ENCODE measurements at places on chromosomes 11 and 22.

DNA sequence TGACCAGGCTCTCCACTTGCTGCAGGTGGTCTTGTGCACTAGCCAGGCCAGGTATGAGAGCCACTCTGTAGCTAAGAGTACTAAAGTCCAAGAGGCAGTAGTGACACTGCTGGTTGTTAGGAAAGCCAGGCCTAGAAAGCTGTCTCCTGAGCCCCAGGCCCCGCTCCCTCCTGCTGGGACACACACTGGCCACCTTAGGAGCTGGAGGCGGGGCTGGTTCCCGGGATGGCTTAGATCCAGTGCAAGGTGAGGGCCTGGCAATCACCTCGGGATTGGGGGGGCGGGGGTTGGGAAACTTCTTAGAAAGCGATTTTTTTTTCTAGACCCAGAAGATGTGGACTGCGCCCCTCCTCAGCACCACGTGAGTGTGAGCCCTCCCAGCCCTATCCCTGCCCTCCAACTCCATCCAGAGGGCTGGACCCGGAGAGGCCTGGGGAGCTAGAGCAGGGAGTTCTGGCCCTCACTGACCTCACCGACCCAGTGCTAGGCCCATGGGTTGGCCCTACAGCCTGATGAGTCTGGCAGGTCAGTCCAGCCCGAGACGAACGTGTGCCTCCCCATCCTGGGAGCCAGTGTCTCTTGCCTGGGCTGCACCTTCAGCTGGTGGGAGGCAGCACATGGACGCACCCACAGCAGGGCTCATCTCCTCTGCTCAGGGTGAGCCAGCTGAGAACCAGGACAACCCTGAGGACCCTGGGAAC lies 18.1 kb downstream of the SLC37A2 start:
- DNase-seq: no peak

DNA sequence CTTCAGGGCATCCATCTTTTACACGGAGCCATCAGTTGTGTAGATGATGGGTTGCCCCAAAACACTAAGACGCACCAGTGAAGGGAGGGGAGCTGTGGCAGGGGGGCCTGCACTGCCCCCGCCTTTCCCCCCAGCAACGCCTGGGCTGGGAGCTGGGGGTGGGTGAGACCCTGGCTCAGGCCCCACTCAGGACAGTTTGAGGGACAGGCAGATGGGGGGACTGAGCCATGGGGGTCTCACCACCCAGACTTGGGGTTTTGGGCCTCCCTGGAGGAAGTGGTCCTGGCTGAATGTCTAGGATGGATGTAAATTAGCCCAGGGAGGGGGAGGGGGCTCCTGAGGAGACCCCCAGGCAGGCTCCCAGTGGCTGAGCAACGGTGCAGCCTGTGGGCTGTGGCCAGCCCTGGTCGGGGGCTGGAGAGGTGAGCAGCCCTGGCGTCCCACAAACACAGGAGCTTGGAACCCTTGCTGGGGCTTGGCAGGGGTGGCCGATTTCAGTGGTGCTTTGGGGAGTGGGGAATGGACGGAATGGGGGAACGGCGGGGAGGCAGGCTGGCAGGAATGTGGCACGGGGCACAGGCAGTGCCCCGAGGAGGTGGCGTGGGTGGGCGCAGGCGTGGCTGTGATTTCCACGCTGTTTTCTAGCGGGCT lies 6.1 kb downstream of the PARVB start:
- DNase-seq: no peak

DNA sequence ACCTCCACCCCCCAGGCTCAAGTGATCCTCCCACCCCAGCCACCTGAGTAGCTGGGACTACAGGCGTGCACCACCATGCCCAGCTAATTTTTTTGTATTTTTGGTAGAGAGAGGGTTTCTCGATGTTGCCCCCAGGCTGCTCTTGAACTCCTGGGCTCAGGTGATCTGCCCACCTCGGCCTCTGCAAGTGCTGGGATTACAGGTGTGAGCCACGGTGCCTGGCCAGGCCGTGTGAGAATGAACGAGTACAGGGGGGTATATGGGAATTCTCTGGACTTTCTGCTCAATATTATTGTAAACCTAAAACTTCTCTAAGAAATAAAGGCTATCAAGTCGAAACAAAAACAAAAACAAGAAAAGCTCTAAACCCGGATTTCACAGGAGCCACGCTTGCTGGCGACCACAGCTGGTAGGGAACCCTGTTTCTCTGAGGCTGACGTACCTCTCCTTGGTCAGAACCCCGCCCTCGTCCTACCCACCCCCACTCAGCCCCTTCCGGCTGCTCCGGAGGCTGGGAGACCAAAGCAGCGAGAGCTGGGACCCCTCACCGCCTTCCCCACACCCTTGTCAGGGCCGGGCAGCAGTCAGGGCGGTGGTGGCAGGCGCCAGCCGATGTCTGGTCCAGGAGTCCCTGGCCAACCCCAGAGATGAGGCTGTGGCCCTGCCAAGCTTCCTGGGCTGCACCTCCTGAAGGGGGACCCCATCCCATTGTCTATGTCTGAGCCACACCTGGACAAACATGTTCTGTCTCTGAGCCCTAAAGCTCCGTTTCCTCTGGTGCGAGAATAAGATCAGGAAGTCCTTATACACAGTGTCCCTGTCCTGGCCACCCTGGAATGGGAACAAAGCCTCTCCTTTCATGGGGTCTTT lies 52.1 kb downstream of the LINC01488 start:
- no peak for DNase-seq

DNA sequence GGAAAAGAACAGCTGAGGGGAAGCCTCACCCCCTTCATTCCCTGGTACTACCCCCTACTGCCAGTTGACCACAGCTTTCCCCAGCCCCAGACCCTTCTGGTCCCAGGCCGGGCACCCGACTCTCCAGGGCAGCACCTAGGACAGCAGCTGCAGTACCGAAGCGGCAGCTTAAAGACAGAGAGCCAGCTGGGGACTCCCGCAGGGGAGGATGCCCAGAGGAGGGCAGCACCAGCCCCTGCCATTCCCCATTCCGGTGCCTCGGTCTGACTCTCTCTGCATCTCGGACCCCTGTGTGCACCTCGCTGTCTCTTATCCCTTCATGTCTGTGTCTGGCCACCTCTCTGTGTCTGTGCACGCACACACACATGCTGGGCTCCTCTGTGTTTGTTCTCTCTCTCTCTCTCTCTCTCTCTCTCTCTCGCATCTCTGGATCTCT lies 9.4 kb downstream of the IGSF9B start:
- peak; percentile 56 for DNase-seq

DNA sequence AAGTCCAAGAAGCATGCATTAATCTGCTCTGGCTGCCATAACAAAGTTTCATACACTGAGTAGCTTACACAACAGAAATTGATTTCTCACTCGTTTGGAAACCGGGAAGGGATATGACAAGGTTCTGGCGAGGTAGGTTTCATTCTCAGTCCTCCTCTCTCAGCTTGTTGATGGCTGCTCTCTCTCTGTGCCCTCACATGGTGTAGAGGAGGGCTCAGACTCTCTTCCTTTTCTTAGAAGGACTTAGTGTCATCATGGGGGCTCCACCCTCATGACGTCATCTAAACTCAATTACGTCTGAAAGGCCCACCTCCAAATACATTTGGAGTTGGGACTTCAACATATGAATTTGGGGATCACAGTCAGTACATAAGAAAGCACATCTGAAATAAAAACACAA lies 18.6 kb downstream of the GLYATL1 start:
- no peak for DNase-seq

- no peak for DNase-seq
These were observed 189.0 kb upstream of the SYT13 start for GRCh38 chr11:45475173-45475572.

- peak; percentile 7 for DNase-seq
These were observed 13.2 kb downstream of the ZNRF3 start for GRCh38 chr22:28896611-28897010.

- no peak for DNase-seq
These were observed 353.8 kb downstream of the DDX10 start for GRCh38 chr11:109018639-109019038.

- no peak for DNase-seq
These were observed 39.0 kb downstream of the ADAMTS8 start for GRCh38 chr11:130389335-130389935.

- no peak for DNase-seq
These were observed at the start of gene GAS2 for GRCh38 chr11:22666325-22666687. Gene GAS2 (plus strand): TSS chr11:22666611. CDS start chr11:22674870, 8,259 bp downstream.

DNA sequence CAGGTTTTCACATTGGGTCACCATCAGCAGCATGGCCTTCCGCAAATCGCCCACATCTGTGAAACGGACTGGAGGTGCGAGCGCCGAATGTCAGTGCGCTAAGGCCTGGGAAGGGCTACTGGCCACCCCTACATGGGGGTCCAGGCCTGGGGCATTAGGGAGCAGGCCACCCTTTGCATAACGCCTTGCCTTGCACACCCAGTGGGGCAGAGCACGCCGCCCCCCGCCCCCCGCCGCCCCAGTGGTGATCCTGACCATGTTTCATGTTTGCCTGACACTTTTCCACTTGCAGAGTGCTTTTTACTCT lies 2.6 kb downstream of the GRK2 start:
- DNase-seq: no peak

DNA sequence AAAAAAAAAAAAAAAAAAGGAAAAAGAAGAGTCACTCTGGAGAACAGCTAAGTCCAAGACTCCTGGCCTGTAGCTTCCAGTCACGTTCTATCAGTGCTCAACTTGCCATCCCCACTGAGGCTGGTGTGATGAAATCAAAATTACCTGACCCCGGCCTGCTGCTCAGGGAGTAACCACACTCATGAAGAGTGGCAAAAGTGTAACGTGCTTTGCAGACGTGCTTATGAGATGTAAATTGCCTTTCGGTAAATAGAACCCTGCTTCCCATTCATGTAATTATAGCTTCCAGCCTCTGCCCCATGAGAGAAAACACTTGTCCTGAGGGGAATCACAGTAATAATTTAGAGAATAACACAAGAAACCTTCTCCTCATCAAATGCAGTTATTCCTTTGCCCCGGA lies 28.2 kb upstream of the CHKA start:
- DNase-seq: no peak

GRCh38 chr11:120383518-120384155 lies 47.4 kb downstream of the ARHGEF12 start:
- peak; percentile 30 for DNase-seq

GRCh38 chr22:46009730-46010129 lies 32.8 kb upstream of the WNT7B start:
- no peak for DNase-seq

GRCh38 chr11:70048279-70049024 lies 29.7 kb upstream of the ANO1 start:
- peak; percentile 99 for DNase-seq

DNA sequence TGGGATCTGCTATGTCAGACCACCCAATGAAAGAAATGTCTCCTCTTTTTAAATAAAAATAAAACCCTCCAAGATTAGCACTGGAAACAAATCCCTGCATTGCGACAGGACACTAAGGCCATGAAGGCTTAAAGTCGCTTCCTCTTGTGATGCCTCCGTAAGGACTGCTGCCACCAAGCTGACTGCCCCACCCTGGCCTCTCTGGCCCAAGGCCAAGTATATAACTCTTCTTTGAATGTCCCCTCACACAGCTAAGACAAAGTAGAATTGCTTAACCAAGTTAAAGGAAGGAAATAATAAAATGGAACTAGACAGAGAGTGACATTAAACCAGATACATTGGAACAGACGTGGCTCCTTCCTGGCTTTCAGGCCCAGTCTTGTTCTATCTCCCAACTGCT lies 7.5 kb upstream of the NRGN start:
- no peak for DNase-seq

DNA sequence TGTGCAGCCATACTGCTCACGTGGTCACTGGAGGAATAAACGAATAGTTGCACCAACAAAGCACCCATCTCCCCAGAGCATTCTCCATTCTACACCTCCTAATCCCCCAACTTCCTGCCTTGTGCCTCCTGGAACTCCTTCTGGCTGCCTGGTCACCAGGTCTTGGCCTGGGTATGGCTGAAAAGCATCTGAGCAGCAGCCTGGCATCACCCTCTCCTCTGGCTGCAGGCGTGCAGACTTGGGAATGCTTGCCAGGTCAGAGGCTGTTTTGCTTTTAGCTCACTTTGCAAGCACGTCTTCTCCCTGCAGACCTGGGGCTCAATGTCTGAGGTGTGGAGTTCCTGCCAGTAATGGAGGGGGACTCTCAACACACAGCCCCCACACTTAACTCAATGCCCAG lies 33.3 kb upstream of the KCNJ11 start:
- DNase-seq: no peak

- peak; percentile 74 for DNase-seq
These were observed 846.4 kb downstream of the DLG2 start for GRCh38 chr11:84780689-84781293.

DNA sequence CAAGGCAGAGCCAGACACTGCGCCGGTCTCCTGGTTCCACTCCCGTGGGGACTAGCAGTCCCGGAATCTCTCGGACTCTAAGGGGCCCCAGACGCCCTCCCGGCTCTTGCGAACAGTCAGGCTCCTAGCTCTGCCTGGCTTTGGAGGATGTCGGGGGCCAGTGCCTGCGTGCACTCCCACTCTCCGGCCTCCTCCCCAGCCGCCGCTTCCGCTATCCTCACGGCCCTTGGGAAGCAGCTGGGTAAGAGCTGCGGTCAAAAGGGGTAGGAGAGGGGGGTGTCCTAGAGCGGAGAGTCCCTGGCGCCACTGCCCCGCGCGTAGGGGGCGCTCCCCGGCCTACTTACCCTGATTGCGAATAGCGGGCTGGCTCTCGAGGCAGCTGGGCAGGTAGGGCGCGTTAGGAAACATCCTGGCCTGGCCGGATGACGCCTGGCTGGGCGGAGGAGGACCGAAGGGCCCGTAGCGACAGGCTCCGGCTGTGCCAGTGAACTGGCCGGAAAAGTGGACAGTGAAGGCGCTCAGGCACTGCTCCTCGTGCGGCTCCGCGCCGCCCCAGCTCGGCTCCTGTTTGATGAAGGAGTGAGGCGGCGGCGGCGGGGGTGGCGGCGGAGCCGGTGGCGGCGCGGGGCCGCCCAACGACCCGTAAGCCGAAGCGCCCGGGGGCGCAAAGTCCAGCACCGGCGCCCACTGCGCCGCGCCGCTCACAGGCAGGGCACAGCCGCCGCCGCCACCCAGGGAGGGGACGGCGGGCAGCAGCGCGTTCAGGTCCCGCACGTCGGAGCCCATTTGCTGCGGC lies 785 bp downstream of the WT1 start:
- peak; percentile 62 for DNase-seq

GRCh38 chr22:35470903-35471321 lies 69.7 kb upstream of the RASD2 start:
- DNase-seq: no peak

DNA sequence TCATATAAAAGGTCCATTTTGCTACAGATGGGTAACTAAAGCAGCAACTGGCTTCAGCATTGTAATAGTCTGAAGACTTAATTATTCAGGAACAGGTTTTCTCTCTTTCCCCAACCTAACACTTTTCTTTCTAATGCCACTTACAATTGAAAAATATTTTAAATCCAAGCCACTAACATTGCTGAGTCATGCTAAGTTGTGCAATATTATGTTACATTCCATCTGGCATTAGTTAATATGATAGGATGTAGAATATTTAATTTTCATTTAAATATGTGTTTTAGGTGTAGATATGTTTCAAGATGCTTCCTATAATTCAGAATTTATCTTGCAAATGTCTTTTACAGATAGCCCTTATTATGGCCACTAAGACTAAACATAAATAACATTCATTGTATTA lies 98.6 kb downstream of the KIF18A start:
- peak; percentile 59 for DNase-seq

- no peak for DNase-seq
These were observed 35.0 kb downstream of the INTS4 start for GRCh38 chr11:77959434-77959833.

GRCh38 chr11:22733475-22734248 lies 67.3 kb downstream of the GAS2 start:
- DNase-seq: no peak

Data from PC-3 (cell line).